AG20443 (cell line): ENCODE measurements at places on chromosomes 3 and 15.
A peak's percentile ranks its signal among the peaks of the same experiment; 100 is the strongest.

DNA sequence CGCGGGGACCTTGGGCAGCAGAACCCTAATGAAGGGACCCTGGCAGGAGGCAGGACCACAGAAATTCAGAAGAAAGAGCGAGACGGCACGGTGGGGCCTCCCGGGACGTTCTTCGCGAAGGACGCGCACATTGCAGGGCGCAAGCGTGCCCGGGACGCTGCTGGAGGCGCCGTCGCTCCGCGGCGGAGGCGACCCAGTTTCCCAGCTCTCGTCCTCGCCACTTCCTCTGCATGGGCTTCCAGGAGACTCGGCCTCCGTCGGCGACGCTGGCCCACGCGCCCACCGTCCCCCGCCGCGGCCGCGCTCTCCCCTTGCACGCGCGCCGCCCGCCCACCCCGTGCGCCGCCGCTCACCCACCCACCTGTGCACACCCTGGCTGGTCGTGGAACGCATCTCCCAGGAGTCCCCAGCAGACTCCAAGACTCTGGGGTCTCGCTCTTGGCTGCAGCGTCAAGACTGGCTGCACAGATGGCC lies 31.8 kb upstream of the SMAD3 start:
- DNase-seq: no peak

DNA sequence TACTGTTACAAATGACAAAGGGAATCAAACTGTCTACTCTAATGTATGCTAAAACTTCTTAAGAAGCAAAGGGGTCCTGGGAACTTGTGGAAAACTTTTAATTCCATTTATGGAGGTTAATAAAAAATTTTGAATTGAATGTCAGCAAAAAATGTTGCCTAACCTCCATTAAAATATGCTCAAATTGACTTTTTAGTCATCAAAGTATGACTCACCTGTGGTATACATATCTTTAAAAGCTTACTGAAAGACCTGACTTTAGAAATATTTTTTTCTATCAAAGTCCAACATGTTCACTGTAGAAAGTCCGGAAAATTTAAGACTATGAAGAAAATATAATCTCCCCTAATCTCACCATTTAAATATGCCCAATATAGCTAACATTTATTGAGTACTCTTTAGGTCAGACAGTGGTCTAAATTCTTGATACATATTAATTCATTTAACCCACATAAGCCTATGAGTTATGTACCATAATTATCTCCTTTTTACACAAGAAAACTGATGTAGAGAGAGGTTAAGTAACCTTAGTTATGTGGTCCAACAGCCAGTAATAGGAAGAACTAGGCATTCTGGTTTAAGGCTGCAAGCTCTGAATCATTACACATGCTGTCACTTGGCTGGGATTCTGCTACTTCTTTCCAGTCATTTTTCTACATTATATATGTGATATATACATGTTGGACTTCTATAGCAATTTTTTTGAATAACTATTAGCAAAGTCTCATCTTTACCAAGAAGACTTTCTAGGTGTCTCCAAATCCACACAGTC lies 83.6 kb downstream of the PDZRN3 start:
- peak; percentile 21 for DNase-seq

- DNase-seq: no peak
Observed at GRCh38 chr15:58877999-58878825, 55.3 kb downstream of the SLTM start.

DNA sequence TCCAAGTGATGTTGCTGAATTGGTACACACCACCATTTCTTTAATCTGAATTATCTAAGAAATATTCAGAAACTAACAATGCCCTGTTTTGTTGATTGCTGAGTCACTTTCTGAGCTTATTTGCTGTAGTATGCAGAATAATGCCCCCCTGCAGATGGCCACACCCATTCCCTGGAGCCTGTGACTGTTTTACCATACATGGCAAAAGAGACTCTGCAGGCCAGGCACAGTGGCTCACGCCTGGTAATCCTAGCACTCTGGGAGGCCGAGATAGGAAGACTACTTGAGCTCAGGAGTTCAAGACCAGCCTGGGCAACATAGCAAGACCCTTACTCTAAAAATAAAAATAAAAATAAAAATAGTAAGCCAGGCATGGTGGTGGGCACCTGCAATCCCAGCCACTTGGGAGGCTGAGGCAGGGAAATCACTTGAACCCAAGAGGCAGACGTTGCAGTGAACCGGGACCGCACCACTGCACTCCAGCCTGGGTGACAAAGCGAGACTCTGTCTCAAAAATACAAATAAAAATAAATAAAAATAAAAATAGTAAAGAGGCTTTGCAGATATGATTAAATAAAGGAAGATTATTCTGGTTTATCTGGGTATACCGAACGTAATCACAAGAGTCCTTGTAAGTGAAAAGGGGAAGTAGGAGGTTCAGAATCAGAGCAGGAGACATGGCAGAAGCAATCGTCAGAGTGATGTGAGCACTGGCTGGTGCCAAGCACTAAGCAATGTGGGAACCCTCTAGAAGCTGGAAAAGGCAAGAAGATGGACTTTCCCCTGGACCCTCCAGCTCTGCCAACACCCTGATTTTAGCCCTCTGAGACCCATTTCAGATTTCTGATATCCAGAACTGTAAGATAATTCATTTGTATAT lies 19.0 kb downstream of the PCYT1A start:
- DNase-seq: peak; percentile 77

DNA sequence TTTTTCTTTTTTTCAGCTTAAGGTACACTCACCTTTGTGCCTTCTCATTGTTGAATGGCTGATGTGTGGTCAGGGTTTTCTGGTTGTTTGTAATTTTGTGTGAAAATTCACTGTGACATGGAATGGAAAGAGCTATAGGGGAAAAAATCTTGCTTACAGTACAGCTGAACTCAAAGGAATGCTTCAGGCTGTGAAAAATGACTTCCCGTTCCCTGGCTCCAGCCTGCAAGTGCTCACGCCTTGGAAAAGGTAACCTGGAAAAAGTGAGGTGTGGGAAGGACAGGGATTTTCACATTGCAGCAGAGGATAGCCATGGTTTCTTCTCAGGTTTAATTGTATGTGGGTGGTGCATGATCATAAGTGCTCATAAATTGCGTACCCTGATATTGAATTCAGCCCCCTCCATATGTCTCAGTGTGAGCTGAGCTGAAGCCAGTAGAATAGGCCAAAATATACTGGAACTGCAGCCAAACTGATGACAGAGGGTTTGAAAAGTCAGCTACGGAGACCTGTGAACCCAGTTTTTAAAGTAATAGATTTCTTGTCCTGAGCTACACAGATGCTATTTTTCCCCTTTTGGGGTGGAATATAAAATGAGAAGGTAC lies 228.7 kb upstream of the RASGRP1 start:
- DNase-seq: no peak

DNA sequence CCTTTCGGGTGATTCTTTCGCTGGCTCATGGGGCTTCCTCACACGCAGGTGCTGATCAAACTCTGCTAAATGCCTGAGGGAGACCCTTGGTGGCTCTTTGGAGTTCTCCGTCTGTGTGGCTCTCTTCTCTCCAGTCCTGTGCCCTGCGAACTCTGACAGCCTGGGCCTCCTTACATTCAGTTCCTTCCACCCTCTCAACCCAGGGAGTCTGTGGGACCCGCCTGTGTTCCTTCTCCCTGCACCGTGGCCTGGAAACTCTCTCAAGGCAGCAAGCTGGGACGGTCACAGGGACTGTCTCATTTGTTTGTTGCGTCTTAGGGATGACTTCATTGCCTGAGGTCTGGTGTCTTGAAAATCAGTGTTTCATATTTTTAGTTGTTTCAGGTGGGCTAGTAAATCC lies 37.0 kb upstream of the CORO2B start:
- DNase-seq: no peak

DNA sequence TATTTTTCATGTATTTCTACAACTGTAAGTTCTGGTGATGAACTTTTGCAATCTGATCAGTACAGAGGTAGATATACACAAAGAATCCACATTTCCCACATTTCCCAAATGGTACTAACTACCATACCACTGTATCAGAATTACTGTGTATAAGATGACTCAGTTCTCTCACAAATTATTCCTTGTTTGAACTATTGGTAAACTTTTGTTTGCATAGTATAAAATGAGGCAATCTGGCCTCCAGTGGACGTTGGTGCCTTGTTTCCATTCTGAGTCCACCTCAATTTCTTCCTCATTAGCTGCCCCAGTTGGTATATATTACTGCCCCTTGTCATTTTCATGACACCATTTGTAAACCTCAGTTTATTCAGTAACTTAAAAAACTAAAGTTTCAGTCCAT lies 38.5 kb downstream of the SPTSSB start:
- no peak for DNase-seq

DNA sequence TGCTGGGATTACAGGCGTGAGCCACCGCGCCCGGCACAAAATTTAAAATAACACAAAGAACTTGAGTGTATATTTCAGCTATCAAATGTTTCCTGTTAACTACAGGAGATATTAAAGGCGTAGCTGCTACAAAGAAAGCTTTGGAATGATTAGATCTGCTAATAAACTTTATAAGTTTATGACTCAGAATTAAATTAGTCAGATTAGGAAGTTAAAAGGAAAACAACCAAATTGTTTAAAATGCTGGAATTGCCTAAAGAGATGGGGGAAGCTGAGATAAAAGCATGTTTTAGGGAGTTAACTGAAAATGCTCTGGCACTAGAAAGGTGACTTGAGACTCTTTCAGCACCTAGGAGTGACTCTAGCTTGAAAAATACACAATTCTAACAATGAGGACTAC lies 58.9 kb downstream of the COL8A1 start:
- DNase-seq: no peak

DNA sequence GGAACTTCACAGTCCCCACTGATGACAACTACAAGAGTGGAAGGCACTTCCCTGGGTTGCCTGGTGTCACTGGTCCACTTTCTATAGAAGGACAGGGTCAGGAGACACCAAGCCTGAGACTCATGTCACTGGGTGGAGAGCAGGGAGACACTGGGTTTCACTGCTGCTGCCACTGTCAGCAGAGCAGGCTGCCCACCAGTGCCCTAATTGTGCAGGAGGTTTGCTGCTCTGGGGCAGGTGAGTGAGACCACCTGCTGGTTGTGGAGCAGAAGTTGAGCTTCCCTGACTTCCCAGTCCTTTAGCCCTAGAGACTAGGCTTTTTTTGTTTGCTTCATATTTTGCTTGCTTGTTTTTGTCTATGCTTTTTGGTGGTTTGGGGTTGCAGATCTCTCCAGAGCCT lies 528.4 kb upstream of the RGMA start:
- no peak for DNase-seq

- peak; percentile 29 for DNase-seq
Observed at GRCh38 chr3:57942872-57943283, 65.3 kb upstream of the FLNB start.

DNA sequence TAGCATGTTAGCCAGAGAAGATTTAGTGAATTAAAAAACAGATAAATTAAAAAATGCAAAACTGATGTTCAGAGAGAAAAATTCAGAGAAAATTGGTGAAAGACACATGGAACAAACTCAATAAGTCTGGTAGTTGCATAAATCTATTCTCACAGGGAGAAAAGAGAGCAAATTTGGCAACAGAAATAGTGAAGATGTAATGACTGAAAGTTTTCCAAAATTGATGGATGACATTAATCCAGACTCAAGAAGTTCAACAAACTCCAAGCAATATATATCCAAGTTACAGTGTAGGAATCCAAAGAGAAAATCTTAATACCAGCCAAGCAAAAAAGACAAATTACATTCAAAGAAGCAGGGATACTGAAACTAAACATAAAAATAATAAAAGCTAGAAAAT lies 302.7 kb upstream of the ARPP21 start:
- DNase-seq: no peak

DNA sequence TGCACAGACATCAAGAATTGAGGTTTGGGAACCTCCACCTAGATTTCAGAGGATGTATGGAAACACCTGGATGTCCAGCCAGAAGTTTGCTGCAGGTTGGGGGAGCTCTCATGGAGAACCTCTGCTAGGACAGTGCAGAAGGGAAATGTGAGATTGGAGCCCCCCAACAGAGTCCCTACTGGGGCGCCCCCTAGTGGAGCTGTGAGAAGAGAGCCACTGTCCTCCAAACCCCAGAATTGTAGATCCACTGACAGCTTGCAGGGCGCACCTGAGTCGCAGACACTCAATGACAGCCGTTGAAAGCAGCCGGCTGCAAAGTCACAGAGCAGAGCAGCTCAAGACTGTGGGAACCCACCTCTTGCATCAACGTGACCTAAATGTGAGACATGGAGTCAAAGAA lies 34.6 kb upstream of the EPHA6 start:
- no peak for DNase-seq

- DNase-seq: peak; percentile 16
Observed at GRCh38 chr3:117553461-117553860, 843.9 kb downstream of the TUSC7 start.

- no peak for DNase-seq
Observed at GRCh38 chr3:182609575-182610156, 183.6 kb upstream of the ATP11B start.

- DNase-seq: no peak
Observed at GRCh38 chr3:143437405-143437804, 317.8 kb downstream of the CHST2 start.

GRCh38 chr3:186589121-186589520 lies 18.6 kb downstream of the DNAJB11 start:
- no peak for DNase-seq

DNA sequence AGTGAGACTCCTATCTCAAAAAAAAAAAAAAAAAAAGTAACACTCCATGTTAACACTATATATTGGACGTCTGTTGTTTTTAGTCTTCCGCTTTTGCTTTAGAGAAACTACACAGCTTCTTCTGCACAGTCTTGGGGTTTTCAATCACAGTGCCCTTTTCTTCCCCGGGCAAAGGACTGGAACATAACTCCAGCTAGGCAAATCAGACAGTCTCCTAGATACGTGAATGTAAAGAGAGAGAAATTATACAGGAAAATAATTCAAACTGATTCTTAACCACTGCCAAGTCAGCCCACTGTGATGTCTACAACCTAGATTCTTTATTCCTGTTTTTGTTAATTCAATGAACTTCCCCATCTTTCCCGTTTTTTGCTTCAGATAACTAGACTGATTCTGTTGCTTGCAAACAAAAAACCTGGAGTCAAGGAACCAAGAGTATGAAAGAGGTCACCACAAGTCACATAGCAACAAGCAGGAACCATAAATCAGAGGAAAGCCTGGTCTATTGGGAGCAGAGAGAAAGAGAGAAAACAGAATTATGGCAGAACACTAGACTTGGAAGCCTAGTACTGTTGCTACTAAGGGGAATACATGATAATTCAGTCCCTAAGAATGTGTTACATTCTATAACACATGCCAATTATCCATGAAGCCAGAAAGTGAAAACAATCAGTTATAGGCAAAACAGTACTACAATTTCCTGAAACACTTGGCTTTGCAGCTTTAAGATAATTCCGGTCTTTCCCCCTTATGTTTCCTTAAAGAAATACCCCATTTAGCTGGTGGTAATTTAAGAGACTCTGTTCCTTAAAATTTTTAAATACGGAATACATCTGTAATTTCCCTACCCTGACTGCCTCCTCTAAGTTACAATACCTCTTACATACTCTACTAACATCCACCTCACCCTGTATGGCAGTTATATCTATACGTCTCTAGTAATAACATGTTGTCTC lies 63.1 kb downstream of the TBL1XR1 start:
- DNase-seq: no peak
